ENCODE measurements at places on chromosomes 4 and X.

DNA sequence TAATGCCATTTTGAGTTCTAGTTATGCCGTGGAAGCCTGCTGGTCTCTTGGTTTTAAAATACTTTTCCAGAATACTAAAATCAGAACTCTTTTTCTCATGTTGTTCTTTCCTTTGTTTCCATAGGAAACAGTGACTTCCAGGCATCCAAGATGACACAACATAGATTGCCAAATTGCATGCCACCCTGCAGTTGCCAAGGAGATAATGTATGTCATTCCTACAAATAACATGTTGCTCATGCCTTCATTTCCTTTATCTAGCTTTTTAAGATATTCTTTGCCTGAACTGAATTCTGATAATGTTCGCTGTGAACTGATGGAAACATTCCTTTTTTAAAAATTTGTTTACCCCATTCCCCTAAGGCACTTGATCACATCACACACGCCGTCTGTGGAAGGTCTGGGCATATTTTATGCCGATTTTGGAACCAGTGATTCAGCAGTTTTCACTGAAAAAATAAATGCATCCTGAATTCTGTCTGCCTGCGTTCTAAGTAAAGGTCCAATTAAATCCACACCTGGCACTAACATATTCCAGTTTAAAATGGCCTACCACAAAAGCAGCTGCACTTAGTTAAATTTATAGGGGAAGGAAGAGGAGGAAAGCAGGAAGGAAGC lies 38.0 kb upstream of the COX7B2 start:
- no peak for DNase-seq

DNA sequence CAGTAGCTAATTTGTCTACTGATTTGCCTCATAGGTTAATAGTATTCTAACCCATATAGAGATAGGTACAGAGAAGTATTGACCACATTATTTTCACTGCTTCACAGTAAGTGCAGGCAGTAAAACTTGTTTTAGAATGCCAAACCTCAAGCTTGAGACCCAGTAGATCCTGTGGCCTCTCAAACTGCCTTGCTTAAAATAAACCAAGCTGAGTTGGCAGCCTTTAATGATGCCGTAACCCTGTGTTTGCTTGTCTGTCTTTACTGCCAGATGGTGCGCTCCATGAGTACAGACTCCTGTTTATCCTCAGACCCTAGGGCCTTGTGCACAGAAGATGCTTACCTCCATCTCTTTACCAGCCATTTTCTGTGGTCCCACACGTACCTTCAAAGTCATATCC lies 50.8 kb downstream of the ANXA3 start:
- DNase-seq, result no peak

GRCh38 chrX:110108381-110108821 lies 105.5 kb downstream of the TMEM164 start:
- DNase-seq, result no peak

- no peak for DNase-seq
These were observed 34.7 kb downstream of the APBB2 start for GRCh38 chr4:41179498-41180195.

DNA sequence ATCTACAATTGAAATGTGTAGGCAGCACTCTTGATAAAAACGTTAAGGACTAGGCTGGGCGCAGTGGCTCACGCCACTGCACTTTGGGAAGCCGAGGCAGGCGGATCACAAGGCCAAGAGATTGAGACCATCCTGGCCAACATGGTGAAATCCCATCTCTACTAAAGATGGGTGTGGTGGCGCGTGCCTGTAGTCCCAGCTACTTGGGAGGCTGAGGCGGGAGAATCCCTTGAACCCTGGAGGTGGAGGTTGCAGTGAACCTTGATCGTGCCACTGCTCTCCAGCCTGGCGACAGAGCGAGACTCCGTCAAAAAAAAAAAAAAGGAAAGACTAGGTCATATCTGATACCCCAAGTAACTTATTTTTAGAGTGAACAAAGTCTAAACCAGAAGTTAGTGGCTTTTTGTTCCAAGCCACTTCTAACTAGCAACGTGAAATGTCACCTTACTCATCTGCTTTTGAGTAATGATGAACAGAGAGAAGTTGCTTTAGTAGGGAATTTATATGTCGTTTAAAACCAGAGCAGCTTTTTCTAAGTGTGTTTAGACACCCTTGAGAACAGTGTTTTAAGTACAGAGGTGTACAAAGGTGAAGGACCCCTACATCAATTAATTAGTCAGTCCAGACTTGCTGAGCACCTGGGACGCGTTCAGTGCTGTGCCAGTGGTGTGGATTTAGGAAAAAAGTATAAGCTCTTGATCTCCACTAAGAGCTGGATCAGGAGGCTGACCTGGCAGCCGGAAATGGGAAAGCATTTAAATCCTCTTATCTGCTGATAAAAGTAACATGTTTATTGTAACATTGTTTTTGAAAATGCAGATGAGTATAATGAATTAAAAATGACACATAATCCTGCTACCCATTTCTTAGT lies 23.5 kb downstream of the SPRY1 start:
- no peak for DNase-seq

GRCh38 chr4:83625821-83626220 lies 89.9 kb downstream of the GPAT3 start:
- DNase-seq, result no peak

DNA sequence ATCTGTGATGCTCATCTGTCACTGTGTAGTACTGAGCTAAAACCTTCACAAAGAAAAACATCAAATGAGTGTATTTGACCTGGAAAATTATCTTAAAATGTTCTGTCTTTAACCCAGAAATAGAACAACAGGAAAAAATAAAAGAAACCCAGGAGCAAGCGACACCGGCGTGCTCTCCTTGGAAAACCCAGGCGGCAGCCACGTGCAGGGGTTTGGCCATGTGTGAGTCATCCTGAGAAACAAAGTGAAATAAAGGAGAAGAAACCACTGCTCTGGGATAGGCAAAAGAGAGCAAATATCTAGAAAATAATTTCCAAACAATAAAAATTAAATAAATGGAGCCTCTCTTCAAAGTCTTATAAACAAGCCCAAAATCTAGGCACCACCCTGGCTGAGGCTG lies 20.0 kb upstream of the TMEM128 start:
- DNase-seq, result no peak

GRCh38 chr4:3291969-3292570 lies 751 bp upstream of the RGS12 start:
- DNase-seq, result no peak

DNA sequence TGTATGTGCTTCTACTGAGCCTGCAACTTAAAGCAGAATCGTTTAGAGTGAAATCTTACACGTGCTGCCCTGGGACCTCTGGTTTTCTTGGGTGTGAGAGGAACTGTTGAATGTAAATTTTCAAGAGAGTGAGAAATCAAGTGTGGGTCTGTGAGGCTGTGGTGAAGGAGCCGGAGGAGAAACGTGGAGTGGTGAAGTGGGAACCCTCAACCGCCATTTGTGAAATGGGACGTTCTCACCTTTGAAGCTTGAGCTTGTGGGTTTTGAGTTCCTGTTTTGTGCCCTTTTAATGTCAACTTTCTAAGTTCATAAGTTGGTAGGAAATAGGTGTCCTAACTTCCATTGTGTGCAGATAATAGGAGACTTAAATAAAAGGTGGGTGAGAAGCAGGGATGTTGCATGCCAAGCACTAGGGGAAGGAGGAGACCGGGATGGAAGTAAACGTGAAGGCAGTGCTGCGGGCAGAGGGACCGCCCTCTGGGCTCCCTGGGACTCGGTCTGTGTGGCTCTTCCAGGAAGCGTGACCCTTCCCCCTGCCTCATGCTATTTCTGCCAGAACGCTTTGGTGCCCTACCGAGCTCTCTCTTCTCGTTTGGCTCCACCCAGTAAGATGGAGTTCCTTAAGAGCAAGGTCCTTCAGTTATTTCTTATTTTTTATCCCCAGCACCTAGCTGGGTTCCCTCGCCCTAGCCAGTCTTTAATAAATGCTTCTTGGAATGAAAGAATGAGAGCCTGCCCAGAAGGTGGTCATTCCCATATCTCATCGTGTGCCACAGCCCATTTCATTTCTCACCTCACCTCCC lies 56.0 kb downstream of the TMEM131L start:
- DNase-seq, result no peak

GRCh38 chr4:76489686-76490161 lies 54.7 kb downstream of the SHROOM3 start:
- no peak for DNase-seq

GRCh38 chr4:2686379-2687265 lies 69.5 kb downstream of the TNIP2 start:
- no peak for DNase-seq

GRCh38 chr4:7806338-7807090 lies 133.1 kb downstream of the AFAP1 start:
- DNase-seq, result no peak

- no peak for DNase-seq
These were observed 40.5 kb upstream of the ARSJ start for GRCh38 chr4:114019969-114020358.

- DNase-seq, result no peak
These were observed 121.9 kb downstream of the RRAGB start for GRCh38 chrX:55839485-55839884.

DNA sequence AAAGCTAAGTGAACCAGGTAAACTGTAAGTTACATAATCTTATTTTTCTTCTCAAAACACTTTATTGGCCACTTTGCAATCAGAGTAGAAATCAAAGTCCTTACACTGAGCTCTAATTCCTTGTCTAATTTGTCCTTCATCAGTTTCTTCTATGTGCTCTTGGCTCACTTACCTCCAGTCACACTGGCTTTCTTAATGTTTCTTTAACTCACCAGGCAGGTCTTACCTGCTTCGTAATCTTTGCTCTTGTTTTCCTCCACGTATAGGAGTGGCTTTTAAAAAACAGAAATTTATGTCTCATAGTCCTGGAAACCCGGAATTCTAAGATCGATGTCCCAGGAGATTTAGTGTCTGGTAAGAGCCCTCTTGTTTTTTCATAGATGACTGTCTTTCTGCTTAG lies 1462.1 kb downstream of the FSTL5 start:
- DNase-seq, result no peak

- DNase-seq, result no peak
These were observed 327.8 kb downstream of the PDGFC start for GRCh38 chr4:156643826-156644225.

GRCh38 chr4:125483278-125483677 lies 168.5 kb downstream of the FAT4 start:
- no peak for DNase-seq

- DNase-seq, result no peak
These were observed 33.2 kb upstream of the MAN2B2 start for GRCh38 chr4:6541789-6542188.

DNA sequence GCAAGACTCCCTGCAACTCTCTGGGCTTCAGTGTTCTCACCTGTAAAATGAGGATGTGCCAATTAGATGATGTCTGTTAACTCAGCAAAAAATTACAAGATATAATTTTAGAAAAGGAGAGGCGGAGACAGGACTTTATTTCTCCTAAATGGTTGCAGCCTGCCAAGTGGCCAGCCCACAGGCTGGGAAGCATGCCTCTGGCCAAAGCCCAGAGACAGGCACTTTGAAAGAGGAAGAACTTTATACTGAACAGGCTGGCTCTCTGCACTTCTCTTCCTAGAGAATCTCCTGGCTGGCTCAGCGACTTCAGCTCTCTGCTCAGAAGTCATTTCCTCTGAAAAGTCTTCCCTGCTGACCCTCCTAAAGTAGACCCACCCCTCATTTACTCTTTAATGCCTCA lies 3.7 kb downstream of the PRDM5 start:
- no peak for DNase-seq

DNA sequence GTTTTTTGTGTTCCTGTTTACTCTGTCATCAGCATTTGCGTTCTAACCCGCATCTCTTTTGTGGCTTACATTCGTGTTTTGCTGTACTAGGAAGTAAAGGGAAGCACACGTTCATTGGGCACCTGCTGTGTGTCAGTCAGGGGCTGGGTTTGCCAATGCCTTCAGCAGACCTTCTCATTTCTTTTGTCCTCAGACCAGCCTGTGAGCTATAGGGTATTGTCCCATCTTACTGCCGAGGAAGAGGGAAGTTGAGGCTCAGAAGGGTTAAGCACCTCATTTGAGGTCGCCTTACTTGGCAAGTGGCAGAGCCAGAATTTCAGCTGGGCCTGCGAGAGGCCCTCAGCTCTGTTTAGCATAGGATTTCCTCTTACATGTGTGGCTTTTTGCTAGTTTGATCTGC lies 8.7 kb downstream of the TBC1D14 start:
- no peak for DNase-seq

DNA sequence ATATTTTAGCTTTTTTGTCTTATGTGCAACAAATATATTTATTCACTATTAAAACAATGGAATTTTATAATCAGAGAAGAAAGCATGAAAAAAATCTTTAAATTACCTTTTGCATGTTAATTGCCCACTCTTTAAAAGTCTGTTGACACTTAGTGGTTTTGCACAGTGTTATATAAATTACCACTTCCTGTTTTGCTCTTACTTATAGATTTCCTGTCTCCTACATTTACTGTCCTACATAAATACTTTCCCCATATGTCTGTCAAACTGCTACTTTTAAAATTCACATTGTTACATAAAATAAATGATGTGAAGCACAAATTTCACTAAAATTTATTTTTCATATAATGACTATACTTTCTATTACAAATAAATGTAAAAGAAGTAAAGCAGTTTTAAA lies 161.1 kb upstream of the NDST4 start:
- DNase-seq, result no peak

GRCh38 chrX:2383735-2384134 lies 117.0 kb downstream of the DHRSX start:
- no peak for DNase-seq

DNA sequence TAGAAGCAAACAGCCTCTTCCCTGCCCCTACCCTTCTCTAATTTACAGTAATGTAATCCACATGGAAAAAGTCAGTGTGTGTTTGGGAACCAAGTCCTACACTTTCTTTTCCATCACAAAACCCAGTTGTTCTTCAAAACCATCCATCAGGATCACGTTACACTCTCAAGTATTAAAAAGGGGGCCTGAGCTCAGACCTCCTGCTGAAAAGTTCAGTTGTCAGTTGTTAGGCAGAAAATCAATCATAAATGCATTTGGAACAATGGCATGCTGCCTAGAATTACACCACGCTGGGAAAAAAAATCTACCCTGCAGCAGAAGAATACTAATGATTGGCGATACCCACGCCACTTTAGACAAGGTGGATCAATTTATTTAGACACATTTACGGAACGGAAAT lies 236.5 kb downstream of the PARM1 start:
- DNase-seq, result no peak

GRCh38 chr4:5184606-5185005 lies 133.3 kb downstream of the STK32B start:
- DNase-seq, result no peak

- no peak for DNase-seq
These were observed 2.7 kb upstream of the SMIM20 start for GRCh38 chr4:25911356-25911755.

DNA sequence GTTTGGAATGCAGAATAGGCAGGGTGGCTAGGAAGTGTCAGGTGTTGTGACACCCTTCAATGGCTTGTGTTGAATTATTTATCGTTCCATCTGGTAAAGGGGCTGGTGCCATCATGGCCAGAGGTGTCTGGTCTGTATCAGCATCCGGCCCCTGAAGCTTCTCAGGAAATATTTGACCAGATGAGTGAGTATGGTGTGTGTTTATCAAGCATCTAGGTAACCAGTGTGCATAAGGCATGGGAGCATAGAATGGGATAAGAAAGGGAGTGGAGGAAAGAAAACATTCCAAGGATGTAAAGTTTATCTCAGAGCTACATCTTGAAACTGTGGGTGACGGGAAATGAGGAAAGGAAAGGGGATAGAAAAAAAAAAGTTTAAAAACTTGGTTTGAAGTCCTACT lies 109.4 kb downstream of the KLHL4 start:
- no peak for DNase-seq

Measured in stimulated activated CD4-positive, alpha-beta T cell treated with anti-CD3 and anti-CD28 coated beads, Interleukin-1b, Interleukin-23, amount 100 ng/mL, for 1 hour (primary cell).